AG09309 (cell line): ENCODE measurements at places on chromosomes 2 and 18.

DNA sequence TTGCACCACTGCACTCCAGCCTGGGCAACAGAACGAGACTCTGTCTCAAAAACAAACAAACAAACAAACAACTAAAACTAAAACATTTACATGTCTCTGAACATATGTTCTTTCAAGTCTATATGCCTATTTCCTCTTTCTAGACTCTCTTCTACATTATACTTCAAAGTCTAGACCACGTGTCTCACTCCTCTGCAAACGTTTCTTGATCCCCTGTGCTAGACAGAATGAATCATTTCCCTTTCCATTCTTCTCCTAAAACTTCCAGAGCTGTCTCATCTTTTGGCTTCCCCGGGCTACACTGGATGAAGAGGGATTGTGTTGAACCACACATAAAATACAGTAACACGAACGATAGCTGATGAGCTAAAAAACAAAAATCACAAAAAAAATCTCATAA is 67.1 kb downstream of the BAZ2B start:
- no peak for DNase-seq

GRCh38 chr18:23737578-23737977 is 48.3 kb downstream of the LAMA3 start:
- DNase-seq, result no peak

DNA sequence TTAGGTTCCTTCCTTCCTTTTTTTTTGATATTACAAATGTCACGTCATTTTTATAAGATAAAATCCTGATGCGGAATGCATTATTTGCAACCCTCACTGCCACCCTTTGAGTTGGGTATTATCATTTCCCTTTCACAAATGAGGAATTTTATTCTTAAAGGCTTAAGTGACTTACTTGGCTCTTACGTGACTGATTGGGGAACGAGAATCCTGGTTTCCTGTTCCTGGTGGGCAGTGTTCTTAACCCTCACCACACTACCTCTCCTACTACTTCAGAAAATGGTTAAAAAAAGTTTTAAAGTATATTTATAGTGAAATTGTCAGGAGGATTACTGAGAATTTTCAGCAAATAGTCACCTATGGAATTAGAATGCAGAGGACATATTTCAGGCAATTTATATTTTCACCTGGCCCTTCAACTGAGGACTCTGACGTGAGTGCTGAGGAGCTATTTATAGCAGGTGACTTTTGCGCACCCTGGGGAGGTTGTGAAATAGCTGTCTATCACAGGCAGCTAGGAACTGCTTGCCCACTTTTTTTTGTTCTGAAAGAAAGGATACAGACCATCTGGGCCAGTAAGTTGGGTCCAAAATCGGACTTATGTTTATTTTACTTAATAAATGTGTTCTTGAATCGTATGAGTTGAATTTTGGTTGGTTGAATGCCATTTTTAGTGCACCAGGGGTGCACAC is 18.7 kb upstream of the RASGRP3 start:
- no peak for DNase-seq

- DNase-seq, result no peak
Observed at GRCh38 chr2:152481881-152482583, 147.1 kb downstream of the FMNL2 start.

GRCh38 chr2:85430752-85431569 is 12.4 kb downstream of the SH2D6 start:
- no peak for DNase-seq

DNA sequence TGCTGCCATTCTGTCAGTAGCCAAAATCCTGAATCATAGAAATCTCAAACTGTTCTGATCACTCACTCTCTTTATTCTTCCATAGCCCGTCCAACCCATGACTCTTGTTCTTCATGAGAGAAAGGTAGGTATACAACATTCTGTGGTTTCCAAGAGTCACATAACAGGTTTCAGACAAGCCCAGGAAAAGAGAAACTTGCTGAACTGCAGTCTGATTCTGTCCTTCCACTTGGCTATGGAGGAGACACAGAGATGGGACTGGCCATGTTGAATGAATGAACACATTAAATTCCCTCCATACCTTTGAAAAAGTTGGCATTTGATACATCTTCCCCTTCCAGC is 880.2 kb upstream of the CELF4 start:
- DNase-seq, result no peak

DNA sequence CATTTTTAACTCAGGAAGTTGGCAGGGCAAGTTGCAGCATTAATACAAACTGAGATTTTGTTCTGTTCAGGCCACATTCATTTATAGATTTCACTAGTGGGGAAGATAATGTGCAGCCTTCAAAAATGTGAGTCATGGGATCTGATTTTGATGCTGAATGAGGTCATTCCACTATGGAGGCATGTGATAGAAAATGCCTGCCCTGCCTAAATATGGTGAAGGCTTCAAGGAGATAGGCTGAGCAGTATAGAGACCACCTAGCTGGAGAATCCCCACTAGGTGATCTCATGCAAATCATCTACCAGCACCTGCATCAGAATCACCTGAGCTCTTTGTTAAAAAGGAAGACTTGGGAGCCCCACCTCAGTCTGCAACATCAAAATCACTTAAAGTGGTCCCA is 43.7 kb downstream of the PAX3 start:
- no peak for DNase-seq

GRCh38 chr2:44941551-44942234 is at the start of gene SIX3:
SIX3 (plus strand) TSS chr2:44941702; CDS start chr2:44942105, 403 bp downstream.
- DNase-seq, result no peak

GRCh38 chr2:46462936-46463335 is 16.4 kb upstream of the TMEM247 start:
- DNase-seq, result peak; percentile 50

GRCh38 chr2:107810734-107811133 is 16.0 kb upstream of the RGPD4 start:
- no peak for DNase-seq

GRCh38 chr18:56003720-56004088 is 415.7 kb upstream of the TCF4 start:
- no peak for DNase-seq

DNA sequence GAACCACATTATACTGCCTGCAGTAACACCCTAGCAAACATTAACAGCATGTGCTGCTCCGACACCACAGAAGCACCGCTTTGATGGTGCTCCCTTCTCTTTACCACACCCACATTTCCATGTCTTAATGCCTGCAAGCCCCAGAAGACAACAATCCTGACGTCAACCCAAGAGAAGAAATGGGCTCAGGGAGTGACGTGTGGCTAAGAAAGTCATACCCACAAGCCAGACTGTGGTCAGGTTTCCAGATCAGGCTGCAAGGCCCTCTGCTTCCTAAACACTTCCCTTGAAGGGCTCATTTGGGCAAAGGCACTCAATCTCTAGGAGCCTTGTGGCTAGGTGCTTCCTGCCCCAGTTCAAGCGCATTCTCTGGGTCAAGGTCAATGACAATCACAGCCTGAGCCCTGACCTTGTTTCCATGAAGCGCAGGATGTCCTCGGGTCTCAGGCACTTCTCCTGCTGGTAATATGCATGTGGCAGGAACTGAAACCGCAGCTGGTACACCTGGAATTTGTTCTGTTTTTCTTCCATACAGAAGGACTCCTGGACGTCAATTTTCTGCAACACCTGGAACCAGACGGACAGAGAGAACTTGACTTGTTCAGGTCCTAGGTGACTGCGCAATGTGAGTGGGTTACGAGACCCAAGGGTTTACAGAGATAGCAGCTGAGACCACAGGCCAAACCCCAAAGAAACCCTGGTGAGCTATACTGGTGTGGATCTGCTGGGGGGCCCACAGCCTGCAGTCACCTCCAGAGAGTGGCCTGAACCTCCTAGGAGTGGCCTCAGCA is 67.2 kb downstream of the POLR1A start:
- peak; percentile 51 for DNase-seq

GRCh38 chr2:156333274-156333950 is 891 bp upstream of the NR4A2 start:
- DNase-seq, result no peak
